ENCODE measurements at places on chromosomes 12 and 14.
A peak's percentile ranks its signal among the peaks of the same experiment; 100 is the strongest.

GRCh38 chr12:1978078-1978862 is 26.0 kb downstream of the DCP1B start:
- no peak for DNase-seq

GRCh38 chr12:116675339-116676107 is 62.3 kb downstream of the SPRING1 start:
- DNase-seq = no peak

- no peak for DNase-seq
These were observed 13.9 kb downstream of the ACVRL1 start for GRCh38 chr12:51921017-51921725.

DNA sequence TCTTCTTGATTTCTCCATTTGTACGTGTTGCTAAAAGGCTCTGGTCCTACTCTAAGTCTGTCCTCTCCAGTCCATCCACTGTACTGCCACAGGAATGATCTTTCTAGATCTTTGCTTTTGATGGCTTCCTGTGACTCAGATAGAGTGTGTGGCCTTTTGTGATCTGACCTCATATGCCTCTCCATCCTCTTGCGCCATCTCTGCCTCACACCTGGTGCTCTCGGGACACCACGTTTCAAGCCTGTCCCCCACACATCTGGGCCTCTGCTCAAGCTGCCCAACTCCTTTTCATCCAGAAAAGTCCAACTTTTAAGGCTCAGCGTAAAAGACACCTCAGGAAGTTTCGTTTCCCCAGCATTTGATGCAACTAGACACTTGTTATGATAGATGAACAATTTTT is 39.0 kb downstream of the DCAF4 start:
- DNase-seq = no peak

DNA sequence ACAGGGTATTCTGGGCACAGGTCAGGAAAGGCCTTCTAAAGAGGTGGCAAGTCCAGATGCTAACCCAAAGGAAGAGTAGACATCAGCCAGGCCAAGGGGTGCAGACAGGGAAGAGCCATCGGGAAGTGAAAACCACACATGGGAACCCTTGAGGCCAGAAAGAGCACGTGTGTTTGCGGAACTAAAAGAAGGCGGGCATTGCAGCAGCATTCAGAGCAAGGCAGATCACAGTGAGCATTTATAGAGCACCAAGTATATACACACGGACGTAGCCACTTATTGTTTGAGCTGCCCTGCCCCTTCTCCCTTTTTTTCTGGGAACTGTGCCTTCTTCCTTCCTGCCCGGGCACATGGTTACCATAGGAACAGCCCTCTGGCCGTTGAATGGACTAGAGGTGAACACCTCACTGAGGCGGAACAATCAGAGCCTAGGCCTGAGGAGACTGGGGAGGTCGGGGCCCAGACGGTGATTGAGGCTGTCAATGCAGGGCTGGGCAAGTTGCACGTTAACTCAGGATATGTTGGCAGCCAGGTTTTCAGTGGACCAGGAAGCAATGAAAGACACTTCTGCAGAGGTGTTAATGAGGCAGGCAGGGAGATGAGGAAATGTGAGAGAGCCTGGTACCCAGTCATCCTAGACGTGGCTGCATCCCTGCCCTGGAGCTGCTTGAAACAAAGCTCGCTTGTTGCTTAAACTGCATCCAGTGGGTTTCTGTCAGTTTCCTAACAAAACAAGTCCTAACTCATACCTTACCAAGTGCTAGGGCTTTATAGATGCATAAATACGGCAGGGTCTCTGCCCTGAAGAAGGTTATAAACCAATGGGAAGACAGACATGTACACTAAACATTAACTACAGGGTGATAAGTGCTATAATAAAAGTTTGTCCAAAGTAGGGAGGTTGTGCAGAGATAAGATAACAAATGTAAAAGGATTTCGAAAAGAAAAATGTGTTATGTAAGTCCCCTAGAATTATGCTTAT is 34.2 kb downstream of the MOAP1 start:
- no peak for DNase-seq

DNA sequence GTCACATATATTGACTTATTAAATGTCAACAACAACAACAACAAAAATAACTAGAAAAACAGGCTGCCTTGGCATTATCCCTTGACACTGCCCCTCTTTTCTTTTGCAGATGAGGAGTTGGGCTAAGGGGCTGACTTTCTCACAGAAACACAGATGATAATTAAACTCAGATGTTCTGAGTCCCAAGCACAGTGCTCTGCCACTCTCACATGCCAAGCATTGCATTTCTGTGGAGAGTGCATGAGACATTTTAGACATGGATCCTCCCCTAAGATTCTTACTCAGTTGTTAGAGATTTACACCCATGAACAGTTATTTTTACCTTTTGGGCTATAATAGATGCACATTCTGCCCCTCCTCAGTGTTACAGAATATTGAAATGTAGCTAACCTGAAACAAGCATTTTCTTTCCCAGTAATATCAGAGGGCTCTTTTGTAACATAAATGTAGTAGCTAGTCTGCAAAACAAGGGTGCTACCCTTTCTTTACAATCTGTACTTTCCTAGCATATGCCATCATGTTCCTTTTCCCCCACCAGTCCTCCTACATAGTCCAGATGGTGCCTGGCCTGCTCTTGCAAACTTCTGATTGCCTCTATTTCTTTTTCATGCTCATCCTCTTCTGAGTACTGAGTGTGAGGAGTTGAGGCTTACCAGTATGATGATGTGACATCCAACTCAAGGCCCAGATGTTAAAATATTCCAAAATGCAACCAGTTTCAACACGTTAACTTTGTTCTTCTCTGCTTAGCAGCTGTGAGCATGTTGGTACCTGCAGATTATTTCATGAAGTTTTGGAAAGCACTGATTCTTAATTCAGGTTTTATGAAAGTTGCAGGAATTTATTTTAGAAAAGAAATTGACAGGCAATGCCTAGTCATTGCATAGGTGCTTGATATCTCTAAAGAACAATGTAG is 125.0 kb upstream of the ATP2B1 start:
- DNase-seq = no peak

GRCh38 chr12:132380641-132381040 is 51.3 kb upstream of the GALNT9 start:
- DNase-seq = no peak

GRCh38 chr12:100185361-100185894 is 15.2 kb upstream of the ACTR6 start:
- DNase-seq = no peak

GRCh38 chr12:116372815-116373214 is 95.3 kb upstream of the MED13L start:
- no peak for DNase-seq

DNA sequence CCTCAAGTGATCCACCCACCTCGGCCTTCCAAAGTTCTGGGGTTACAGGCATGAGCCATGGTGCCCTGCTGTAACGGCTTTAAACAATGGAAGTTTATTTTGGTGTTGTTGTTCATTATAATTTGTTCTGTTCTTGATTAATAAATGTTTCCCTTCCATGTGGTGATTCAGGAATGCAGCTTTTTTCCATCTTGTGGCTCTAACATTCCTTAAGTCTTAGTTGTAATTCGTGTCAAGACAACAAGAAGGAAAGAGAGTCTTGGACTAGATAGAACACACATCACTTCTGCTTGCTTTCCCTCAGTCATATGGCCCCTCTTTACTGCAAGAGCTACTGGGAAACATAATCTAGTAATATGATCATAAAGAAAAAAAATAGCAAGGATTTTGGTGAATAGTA is 211.6 kb downstream of the SLC6A15 start:
- no peak for DNase-seq

DNA sequence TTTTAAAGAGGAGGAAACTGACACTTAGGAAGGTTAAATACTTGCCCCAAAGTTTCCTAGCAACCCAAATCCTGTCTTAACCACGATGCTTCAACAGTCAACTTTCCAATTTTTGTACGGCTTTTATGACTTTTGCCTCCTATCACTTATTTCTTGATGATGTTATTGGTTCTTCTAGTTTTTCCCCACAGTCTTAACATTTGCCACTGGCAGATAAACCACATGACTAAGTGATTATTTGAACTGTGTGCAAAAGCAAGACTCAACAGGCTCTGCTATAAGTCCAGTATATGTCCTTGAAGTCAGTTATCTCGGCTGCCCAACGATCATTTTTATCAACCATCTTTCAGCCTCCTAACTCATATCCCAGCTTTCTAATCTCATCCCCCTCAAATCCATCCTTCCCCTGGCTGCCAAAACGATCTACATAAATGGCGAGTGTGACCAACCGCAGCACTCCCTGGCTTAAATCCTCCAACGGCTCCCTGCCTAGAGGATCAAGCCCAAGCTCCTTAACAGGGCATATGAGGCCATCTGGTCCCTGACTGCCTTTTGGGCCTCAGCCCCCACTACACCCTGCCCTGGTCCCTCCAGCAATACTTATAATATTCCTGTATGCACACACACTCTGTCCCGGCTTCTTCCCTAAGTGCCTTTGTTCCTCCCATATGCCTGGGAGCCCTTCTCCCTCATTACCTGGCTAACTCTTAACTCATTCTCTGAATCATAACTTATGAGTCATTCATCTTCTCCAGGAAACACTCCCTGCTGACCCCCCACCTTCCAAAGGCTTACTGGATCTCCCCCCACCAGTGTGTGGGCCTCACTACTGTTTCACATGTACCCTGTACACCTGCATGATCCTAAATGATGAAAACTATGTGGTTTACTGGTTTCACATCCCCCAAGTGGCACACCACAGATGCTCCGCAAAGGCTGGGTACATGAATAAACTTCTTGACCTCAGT is 8.8 kb downstream of the VPS37B start:
- DNase-seq = no peak

DNA sequence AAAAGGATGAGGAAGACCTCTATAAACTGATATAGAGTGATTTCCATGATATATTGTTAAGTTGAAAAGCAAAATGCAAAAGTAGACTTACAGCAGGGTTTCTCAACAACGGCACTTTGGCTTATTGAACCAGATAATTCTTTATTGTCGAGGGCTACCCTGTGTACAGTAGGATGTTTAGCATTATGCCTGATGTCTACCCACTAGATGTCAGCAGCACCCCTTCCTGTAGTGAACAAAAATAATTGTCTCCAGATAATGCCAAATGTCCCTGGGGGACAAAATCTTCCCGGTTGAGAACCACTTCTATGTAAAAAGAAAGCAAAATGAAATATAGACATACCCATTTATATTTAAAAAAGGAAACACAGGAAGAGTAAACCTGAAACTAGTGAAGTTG is 32.4 kb downstream of the ABCD2 start:
- DNase-seq = peak; percentile 20

- no peak for DNase-seq
These were observed 21.5 kb downstream of the KLHL28 start for GRCh38 chr14:44940211-44940610.

DNA sequence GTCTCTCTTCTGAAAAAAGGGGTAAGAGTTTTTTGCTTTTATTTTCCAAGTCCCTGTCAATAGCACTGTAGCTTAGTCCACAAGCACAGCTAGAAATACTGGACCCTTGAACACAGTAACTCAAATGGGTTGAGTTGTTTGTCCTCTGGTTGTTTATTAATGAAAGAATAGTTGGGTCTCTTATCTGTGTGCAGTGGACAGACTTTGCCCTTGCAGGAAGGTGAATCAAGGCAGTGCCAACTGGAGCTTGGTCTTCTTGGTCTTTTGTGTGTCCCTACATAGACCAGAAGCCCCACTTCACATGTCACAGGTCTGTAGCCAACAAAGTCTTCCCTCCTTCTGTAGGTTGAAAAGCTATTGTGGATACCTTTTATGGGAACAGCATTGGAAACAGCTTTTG is 322.0 kb downstream of the AACS start:
- no peak for DNase-seq

GRCh38 chr12:31456562-31456961 is 130.6 kb upstream of the SINHCAF start:
- DNase-seq = no peak

DNA sequence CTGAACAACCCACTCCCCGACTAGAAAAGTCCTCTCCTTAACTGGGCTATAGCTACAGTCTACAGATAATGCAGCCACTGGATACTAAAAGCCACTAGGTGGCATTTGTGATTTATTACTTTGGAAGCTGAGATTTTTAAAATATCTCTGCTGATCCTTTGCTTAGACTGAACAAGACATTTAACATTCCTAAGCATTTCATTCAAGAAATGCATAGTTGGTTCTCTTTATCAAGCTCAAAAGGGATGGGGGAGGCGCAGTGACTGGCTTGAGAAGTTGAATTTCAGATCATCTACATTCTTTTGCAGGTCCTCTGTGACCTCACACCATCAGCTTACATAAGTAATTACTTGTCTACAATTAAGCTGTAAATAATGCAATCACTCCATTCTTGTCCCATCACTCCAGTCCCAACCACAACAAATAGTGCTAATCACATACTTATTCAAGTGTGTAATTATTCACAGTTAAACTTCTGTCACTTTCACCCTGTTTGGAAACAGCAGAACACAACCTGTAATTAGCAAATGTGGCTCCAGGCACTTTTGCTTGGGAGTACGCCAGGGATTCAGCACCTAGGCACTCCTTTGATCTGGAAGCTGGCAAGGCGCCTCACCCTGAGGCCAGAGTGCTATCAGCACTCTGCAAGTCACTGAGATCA is 203.6 kb downstream of the NOVA1 start:
- DNase-seq = no peak

DNA sequence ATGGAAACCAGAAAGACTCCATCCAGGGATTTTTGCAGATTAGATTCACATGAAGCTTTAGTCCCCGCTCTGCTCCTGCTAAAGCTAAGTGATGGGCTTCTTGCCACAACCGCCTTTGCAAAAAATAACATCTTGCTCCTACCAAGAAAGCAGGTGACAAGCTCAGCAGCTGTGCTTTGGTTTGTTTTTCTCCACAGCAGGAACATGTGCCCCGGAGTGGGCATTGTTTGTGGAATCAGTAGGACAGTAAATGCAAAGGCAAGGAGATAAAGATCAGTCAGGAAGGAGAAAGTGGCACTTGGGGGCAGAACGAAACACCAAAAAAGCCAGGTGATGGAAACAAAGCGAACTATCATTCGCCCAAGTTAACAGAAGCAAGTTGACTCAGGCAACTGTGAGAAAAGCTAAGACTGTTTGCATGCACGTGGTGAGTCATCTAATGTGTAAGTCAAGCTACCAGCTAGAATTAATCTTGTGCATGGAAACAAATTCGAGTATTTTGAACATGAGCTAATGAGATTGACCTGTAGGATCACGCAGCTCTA is 165.5 kb upstream of the PLXNC1 start:
- DNase-seq = no peak

DNA sequence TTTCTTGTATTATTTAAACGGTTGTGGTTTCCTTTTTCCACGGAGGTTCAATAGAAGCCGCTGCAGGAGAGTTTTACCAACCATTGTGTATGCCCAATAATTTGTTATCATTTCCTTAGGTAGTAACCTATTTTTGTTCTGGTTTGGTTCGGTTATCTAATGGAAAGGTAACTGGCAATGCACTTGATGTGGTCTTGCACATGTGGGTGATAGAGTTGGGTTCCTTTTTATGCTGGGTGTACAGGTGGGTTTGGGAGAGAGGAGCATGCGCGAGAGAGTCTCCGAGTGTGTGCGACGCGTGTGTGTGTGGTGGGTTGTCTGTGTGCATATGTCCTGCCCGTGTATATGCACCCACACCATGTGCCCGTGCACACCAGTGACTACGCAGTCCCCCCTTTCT is 102.7 kb upstream of the FKBP4 start:
- no peak for DNase-seq
